ENCODE measurements at places on chromosomes 12 and 14. TPM values are rescaled to one million over a fixed set of nuclear protein-coding genes. Genes with fewer than 3 reads are reported as not detected.

The PRH2 gene
- not detected for total RNA-seq

- no peak for DNase-seq
Measured at GRCh38 chr14:45096218-45096617, 12.3 kb downstream of the PRPF39 start.

DNA sequence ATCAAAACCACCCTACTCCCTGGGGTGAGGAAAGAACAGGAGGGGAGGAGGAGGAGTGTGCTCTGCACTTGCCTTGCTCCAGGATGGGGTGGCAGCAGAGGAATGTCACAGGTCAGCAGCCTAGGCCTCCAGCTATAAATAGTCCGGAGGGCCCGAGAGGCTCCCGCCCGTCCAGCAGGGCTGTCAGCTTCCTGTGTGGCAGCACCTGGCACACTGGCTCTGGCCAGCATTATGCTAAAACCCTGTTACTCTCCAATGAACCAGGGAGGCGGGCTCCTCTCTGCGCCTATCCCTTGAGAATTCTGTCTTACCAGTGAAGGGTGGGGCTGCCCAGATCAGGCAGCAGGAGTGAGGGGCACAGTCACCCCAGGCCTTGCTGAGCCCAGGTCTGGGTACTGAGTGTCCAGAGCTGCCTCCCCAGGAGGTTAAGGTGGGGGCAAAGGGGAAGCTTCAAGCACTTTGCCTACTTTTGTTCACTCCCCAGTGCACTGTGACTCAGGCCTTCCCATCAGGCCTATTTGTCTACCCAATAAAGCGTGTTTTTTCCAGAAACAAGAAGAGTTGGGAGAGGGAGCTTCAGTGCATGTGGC lies 1.2 kb upstream of the COX14 start:
- peak; percentile 82 for DNase-seq

The RBP5 gene
- 0.47 TPM for total RNA-seq

GRCh38 chr14:106460916-106461315 lies 934.5 kb downstream of the TMEM121 start:
- DNase-seq = no peak

DNA sequence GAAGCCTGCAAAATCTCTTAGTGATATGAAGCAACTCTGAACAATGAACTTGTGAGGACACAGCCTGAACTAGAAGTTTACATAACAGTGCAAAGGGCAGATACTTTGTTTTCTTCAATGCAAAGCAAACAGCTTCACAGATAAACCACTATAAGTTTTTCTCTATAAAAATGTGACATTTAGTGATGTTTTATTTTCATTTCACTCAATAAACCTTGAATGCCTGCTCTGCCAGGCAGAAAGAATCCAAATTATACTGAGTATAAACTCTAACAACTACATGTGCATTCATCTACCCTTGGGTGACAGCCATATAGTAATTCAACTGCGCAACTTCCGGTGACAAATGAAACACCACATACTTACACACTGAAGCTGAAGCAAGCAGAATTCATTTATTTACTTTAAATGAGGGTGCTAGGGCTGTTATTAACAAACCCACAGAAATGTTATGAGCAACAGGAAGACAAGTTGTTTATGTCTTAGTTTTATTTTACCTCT lies 10.3 kb downstream of the DCP1B start:
- DNase-seq = no peak

The OR10AD1 gene
- total RNA-seq = not detected

The TAS2R20 gene
- total RNA-seq = 0.44 TPM
